Testis (tissue), 5 donors: ENCODE measurements at places on chromosomes 13 and 19.
A peak's percentile ranks its signal among the peaks of the same experiment; 100 is the strongest.

GRCh38 chr13:59266478-59267063, 897.2 kb downstream of the DIAPH3 start:
- peaks cover 8% of the 10 kb centered on the region for H3K4me1 ChIP-seq
- no peaks in the 10 kb centered on the region for H3K27me3 ChIP-seq
- no peak for DNase-seq
- no peak overlapping the region for H3K27ac ChIP-seq
- no peaks in the 10 kb centered on the region for H3K36me3 ChIP-seq

DNA sequence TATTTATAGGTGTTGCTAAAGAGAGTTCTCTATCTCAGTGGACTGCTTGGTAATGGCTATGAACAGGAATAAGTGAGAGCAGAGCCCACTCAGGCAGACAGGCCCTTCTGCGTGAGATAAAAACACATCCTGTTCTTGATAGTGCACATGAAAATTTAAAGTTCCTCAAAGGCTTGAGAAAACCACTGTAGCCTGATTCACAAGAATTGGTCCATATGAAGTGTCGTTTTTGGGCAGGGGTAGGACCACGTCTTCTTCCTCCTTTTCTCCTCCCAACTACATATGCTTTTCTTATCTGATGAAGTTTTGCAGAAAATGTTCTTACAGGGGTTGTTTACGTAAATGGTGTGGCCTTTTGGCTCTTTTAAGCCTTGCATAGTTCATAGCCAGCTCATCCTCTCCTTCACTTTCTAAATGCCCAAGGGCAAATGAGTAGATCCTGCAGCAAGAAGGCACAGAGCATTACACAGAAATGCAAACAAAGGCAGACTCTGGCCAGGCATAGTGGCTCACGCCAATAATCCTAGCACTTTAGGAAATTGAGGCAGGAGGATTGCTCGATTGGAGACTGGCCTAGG, 53.8 kb downstream of the RNF6 start:
- H3K36me3 ChIP-seq: no peaks in the 10 kb centered on the region
- H3K27me3 ChIP-seq: no peaks in the 10 kb centered on the region
- H3K27ac ChIP-seq: no peak overlapping the region
- H3K4me1 ChIP-seq: peaks cover 6% of the 10 kb centered on the region
- DNase-seq: no peak
- H3K4me3 ChIP-seq: no peak overlapping the region

GRCh38 chr13:96002322-96003131, 50.7 kb downstream of the UGGT2 start:
- DNase-seq: no peak
- H3K27ac ChIP-seq: no peak overlapping the region
- no peaks in the 10 kb centered on the region for H3K4me1 ChIP-seq
- H3K4me3 ChIP-seq: no peak overlapping the region
- no peaks in the 10 kb centered on the region for H3K36me3 ChIP-seq
- no peaks in the 10 kb centered on the region for H3K27me3 ChIP-seq

DNA sequence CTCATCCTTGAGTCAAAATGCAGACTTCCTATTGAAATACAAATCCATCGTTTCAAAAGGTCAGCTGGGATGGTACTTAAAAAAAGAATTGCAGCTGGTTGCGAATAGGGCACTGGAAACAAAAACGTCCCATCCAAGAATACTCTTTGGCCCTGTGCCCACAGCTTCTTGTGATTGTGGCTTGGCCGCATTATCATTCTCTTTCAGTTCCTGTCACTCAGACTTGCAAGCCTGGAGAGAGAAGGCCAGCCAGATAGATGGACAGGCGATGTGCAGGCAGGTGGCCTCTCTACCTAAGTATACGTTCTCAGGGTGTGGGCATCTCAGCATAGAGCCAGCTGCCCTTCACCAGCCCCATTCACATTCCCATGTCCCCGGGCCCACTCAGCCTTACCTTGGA, 208.5 kb upstream of the ZNF536 start:
- H3K27ac ChIP-seq: no peak overlapping the region
- H3K4me1 ChIP-seq: no peaks in the 10 kb centered on the region
- DNase-seq: no peak
- H3K27me3 ChIP-seq: no peaks in the 10 kb centered on the region
- no peak overlapping the region for H3K4me3 ChIP-seq

GRCh38 chr13:98422046-98422445, 154.9 kb downstream of the STK24 start:
- no peak overlapping the region for H3K4me3 ChIP-seq
- no peak for DNase-seq
- H3K27me3 ChIP-seq: no peaks in the 10 kb centered on the region
- H3K27ac ChIP-seq: no peak overlapping the region
- H3K4me1 ChIP-seq: no peaks in the 10 kb centered on the region

GRCh38 chr19:5389353-5389752, 48.7 kb upstream of the PTPRS start:
- no peaks in the 10 kb centered on the region for H3K36me3 ChIP-seq
- no peaks in the 10 kb centered on the region for H3K27me3 ChIP-seq
- no peak for DNase-seq
- no peak overlapping the region for H3K4me3 ChIP-seq
- H3K4me1 ChIP-seq: no peaks in the 10 kb centered on the region
- H3K27ac ChIP-seq: no peak overlapping the region

DNA sequence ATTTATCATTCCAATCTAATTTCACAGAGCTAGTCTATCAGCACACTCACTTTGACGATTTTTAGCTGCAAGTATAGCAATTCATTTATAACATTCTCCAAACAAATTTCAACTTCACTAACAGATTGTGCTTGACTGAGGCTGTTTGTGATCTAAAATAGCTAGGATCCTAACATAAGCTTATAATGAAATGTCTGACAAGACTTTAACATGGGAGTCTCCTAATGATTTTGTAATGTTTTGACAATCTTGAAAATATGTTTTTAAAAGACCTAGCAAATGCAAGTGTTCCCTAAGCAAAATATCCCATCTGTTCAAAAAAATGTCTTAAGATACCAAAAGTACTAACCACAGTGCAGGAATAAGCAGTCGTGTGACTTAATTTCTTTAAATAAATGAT, 889.5 kb upstream of the SPRY2 start:
- H3K36me3 ChIP-seq: no peaks in the 10 kb centered on the region
- no peak for DNase-seq
- H3K4me1 ChIP-seq: no peaks in the 10 kb centered on the region
- no peak overlapping the region for H3K27ac ChIP-seq

- no peaks in the 10 kb centered on the region for H3K27me3 ChIP-seq
- H3K4me1 ChIP-seq: no peaks in the 10 kb centered on the region
- H3K36me3 ChIP-seq: no peaks in the 10 kb centered on the region
- no peak for DNase-seq
- no peak overlapping the region for H3K27ac ChIP-seq
These were observed 14.0 kb downstream of the FRY start for GRCh38 chr13:32045537-32045936.

DNA sequence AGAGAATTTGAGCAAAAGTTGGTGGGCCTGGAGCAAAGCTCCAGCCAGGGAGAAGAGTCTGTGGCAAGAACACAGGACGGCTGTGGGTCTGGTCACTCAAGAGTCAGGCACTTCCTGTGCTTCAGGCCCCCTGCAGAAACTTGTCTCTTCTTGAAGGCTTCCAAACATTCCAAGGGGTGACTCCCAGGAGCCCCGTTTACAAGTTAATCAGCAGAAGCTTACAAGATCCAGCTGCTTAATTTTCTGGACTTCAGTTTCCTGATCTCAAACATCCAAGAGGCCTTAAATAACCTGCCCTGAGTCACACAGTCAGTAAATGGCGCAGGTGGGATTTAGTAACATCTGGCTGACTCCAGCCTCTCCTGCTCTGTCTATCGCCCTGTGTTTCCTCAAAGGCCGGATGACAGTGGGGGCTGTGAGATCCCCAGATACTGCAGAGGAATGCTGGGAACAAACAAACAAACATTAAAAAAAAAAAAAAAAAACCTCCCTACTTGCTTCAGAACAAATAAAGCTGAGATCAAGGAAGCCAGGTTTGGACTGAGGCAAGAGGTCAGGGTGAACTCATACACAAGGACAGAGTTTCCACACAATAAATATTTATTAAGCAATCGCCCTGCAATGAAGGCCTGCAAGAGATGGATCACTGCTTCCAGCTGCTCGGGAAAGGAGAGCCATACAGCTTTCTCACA, 175.4 kb upstream of the RFC3 start:
- no peaks in the 10 kb centered on the region for H3K36me3 ChIP-seq
- DNase-seq: peak; percentile 68
- H3K27me3 ChIP-seq: no peaks in the 10 kb centered on the region

DNA sequence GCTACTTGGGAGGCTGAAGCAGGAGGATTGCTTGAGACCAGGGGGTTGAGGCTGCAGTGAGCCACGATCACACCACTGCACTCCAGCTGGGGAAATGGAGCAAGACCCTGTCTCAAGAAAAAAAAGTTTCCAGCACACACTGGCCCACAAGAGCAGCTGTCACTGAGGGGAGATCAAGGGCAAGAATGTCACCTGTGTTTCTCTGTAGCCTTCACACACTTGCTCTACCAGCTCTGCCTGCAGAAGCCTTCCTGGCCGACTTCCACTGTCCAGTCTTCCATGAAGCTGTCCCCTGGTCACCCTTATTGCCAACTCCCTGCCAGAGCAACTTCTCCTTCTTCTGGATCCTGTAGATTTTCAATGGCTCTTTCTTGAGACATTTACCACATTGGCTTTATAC, 158.0 kb downstream of the KCTD15 start:
- no peak overlapping the region for H3K27ac ChIP-seq
- H3K36me3 ChIP-seq: no peaks in the 10 kb centered on the region
- no peaks in the 10 kb centered on the region for H3K27me3 ChIP-seq
- no peaks in the 10 kb centered on the region for H3K4me1 ChIP-seq

GRCh38 chr13:25764378-25764777, 287.4 kb downstream of the SHISA2 start:
- no peaks in the 10 kb centered on the region for H3K36me3 ChIP-seq
- no peak for DNase-seq
- no peak overlapping the region for H3K4me3 ChIP-seq
- no peak overlapping the region for H3K27ac ChIP-seq
- H3K4me1 ChIP-seq: no peaks in the 10 kb centered on the region
- no peaks in the 10 kb centered on the region for H3K27me3 ChIP-seq

DNA sequence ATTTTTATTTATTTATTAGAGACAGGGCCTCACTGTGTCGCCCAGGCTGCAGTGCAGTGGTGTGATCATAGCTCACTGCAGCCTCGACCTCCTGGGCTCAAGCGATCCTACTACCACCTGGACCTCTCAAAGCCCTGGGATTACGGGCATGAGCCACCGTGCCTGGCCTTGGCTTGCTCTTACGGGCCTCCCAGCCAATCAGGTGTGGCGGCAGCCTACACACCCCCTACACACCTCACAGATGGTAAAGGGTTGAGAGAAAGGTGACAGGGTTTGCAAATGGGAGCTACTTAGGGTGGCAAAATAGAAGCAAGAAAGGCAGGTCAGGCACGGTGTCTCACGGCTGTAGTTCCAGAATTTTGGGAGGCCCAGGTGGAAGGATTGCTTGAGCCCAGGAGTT, 1.0 kb upstream of the ZBTB32 start:
- no peak overlapping the region for H3K27ac ChIP-seq
- no peak for DNase-seq
- H3K4me3 ChIP-seq: no peak overlapping the region
- no peaks in the 10 kb centered on the region for H3K36me3 ChIP-seq

DNA sequence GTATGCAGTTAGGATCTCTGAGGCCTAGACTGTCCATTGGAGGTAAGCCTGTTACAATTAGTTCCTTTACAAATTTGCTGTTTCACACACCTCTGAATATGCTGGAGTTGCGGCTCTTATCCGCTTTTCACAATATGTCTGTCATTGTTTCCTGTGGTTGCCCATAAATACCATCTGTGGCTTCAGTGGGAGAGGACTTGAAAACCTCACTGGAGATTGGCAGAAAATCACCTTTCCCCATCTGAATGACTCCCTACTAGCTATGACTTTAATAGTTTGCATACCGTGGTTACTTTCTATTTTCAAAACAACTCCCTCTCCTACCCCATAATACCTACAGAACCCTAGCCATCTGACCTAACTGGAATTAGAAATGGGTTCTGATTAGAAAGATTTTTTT, 454.3 kb downstream of the PCDH17 start:
- no peak overlapping the region for H3K27ac ChIP-seq
- no peak for DNase-seq
- H3K4me3 ChIP-seq: no peak overlapping the region
- no peaks in the 10 kb centered on the region for H3K4me1 ChIP-seq
- H3K36me3 ChIP-seq: no peaks in the 10 kb centered on the region

- peak; percentile 30 for DNase-seq
- H3K27me3 ChIP-seq: no peaks in the 10 kb centered on the region
- H3K4me1 ChIP-seq: no peaks in the 10 kb centered on the region
- no peak overlapping the region for H3K4me3 ChIP-seq
- no peak overlapping the region for H3K27ac ChIP-seq
These were observed 30.0 kb downstream of the VAV1 start for GRCh38 chr19:6802336-6803035.

- H3K27me3 ChIP-seq: no peaks in the 10 kb centered on the region
- peaks cover 19% of the 10 kb centered on the region for H3K4me1 ChIP-seq
- no peak overlapping the region for H3K4me3 ChIP-seq
- no peaks in the 10 kb centered on the region for H3K36me3 ChIP-seq
These were observed 491.2 kb downstream of the COG6 start for GRCh38 chr13:40146611-40147117.

GRCh38 chr13:36839981-36840380, 21.0 kb downstream of the RFXAP start:
- no peak overlapping the region for H3K27ac ChIP-seq
- no peak for DNase-seq
- H3K36me3 ChIP-seq: no peaks in the 10 kb centered on the region

- no peak overlapping the region for H3K4me3 ChIP-seq
- H3K36me3 ChIP-seq: no peaks in the 10 kb centered on the region
- DNase-seq: no peak
- H3K27ac ChIP-seq: no peak overlapping the region
- H3K4me1 ChIP-seq: peaks cover 8% of the 10 kb centered on the region
These were observed 16.5 kb upstream of the GGACT start for GRCh38 chr13:100604918-100605710.

DNA sequence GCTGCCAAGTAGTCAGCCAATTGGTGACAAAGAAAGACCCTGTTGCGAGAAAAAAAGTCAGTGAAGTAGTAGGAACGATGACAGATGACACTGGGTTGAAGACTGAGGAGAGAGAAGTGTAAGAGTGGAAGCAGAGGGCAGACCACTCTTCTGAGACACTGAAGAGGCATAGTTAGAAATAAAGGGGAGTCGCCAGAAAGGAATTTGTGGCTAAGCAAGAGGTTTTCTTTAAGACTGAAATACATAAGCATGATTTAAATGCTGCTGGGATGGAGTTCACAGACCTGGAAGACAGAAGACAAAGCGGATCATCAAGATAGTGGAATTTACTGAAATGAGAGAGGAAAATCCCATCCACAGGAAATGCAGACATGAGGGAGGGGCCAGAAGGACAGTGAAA, 56.2 kb upstream of the USPL1 start:
- H3K4me3 ChIP-seq: no peak overlapping the region
- no peak for DNase-seq
- no peaks in the 10 kb centered on the region for H3K36me3 ChIP-seq
- H3K4me1 ChIP-seq: no peaks in the 10 kb centered on the region

DNA sequence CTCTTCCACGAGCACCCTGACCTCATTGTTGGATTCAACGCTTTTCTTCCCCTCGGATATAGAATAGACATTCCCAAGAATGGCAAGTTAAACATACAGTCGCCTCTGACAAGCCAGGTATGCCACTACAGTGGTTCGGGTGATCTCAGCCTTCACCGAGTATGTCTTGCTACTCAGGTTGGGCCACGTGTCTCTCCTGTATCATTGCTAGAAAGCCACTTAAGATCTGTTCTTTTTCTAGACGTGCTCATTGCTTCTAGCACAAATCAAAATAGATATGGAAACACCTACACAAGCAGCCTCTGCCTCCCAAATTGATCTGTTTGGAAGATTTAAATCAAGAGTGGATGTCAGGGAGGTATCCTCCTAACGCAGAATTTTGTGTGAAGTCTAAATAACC, 2.3 kb downstream of the SIN3B start:
- no peak for DNase-seq
- no peaks in the 10 kb centered on the region for H3K36me3 ChIP-seq
- H3K4me1 ChIP-seq: peaks cover 24% of the 10 kb centered on the region
- H3K4me3 ChIP-seq: no peak overlapping the region
- no peaks in the 10 kb centered on the region for H3K27me3 ChIP-seq
